Activated T-helper 1 cell treated with anti-CD3 and anti-CD28 coated beads, Interleukin-12 subunit alpha, Interleukin-12 subunit beta, Interleukin-2, Interleukin-4 antibody, amounts not matched to agents 30 ng/mL and 10 ng/mL and 1 ng/mL, durations not matched to agents 14 hours and 24 hours and 36 hours (primary cell): ENCODE measurements at places on chromosomes 12 and 14.

DNA sequence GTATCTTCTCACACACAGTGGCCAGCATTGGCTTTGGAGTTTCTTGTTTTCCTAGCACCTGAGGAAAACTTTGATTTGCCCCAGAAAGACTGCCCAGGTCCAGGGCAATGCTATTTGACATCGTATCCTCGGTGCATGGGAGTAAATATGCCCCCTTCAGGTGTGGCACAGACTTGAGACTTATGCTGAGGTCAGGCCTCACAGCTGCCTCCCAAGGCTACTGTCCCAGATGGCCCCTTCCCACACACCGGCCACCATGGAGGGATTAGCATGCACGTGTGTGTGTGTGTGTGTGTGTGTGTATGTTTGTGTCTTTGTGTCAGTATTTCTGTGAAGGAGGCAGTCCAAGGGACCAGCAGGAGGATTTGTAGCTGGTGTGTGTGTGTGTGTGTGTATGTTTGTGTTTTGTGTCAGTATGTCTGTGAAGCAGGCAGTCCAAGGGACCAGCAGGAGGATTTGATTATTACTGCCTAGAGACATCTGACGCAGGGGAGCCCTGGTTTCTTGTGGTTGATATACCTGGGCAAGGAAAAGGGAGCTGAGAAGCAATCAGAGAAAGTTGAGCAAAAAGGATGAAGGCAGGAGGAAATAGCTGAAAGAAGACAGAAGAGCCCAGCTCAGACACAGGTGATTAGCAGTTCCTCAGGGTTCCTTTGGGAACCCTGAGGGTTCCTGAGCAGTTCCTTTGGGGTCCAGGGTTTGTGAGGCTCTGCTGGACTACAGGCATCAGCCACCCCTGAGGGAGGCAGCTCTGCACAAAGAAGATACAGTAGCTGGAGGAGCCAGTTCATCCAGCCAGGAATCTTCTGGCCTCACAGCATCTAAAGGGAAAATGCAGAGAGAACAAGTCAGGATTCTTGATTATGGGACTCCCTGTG lies 42.2 kb downstream of the COX16 start:
- DNase-seq = no peak

DNA sequence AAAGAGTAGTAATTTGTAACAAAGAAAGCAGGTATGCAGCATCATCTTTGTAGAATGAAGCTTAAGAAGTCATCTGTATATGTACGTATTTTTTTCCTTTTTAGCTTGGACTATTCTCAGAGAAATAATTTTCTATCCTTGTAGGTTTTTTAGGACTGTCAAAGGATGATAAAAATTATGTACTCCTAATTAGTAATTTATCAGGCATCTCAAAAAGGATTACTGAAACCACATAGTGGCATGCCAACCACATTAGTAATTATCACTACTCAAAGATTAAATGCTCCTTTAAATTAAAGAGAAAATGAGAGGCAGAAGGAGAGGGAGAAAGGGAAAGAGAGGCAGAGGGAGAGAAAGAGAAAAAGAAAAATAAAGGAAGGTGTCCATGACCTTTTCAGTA lies 17.3 kb downstream of the TTC8 start:
- no peak for DNase-seq

DNA sequence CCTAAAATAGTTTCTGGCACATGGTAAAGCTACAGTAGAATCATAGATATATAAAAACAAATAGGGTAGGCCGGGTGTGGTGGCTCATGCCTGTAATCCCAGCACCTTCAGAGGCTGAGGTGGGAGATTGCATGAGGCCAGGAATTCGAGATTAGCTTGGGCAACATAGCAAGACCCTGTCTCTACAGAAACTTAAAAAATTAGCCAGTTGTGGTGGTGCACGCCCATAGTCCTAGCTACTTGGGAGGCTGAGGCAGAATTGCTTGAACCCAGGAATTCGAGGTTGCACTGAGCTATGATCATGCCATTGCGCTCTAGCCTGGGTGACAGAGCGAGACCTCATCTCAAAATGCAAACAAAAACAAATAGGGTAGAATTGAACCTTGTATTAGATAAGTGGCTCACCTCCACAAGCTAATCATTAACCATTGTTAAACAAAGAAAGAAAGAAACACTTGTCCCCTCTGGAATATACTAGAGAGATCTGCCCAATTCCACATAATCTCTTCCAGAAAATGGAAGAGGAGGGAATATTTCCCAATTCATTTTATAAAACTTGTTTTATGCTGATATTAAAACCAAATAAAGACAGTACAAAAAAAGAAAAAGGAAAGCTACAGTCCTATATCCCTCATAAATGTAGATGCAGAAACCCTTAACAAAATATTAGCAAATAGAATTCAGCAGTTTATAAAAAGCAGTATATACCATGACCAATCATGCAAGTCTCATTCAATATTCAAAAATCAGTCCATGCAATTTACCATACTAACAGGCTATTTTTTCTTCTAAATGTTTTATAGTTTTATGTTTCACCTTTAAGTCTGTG lies 22.7 kb upstream of the DHRS2 start:
- DNase-seq = no peak

DNA sequence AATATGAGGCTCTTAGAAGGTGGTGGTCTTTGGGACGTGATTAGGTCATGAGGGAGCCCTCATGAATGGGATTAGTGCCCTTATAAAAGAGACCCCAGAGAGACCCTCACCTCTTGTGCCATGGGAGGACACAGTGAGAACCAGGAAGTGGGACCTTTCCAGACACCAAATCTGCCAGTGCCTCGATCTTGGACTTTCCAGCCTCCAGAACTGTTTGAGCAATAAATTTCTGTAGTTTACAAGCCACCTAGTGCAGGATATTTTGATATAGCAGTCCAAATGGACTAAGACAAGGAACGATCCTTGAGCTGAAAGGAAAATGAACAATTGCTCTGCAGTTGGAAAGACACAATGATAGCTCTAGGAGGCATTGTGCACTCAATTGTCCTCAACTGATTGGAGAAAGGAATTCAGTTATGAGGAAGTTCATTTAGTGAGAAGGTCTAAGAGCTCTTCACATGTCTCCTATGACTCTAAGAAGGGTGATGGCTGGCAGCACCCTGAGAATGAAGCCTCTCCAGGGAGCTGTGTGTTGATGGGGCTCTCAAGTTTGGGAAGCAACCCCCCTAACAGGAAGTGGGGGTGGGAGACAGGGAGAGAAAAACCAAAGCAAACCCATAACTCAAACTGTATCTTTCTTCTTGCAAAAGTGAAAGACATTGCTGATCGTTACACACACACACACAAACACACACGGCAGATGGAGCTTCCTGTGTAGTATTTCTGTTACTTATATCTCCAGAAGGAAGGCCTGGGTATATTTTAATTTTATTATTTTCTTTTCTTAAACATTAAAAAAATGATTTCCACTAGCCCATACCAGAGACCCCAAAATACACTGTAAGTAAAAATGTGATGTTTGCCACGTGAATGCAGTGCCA lies 21.0 kb downstream of the CHST11 start:
- no peak for DNase-seq

GRCh38 chr12:28507033-28507432 lies 316.8 kb downstream of the CCDC91 start:
- no peak for DNase-seq

DNA sequence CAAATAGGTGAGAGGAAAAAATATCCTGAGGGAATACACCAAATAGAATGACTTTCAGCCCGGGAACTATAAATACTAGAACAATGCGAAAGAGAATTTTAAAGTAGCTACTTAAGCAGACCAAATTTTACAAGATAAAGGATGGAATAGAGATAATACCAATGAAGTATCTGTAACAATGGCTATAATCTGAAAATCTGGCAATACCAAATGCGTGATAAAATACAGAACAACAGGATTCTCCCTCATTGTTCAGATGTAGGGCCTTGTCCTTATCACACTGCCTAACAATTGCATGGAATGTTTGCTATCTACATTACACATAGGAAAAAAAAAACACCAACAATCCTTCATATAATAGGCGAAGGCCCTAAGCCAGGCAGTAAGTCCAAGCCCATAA lies 815.4 kb upstream of the MDGA2 start:
- DNase-seq = no peak

GRCh38 chr14:42628602-42629001 lies 1021.9 kb downstream of the LRFN5 start:
- DNase-seq = no peak

GRCh38 chr14:29166507-29166906 lies 399.9 kb downstream of the FOXG1 start:
- DNase-seq = no peak

- no peak for DNase-seq
These were observed 22.5 kb upstream of the C14orf180 start for GRCh38 chr14:104557086-104557485.

GRCh38 chr12:57487597-57488401 lies at the start of gene MARS1:
Gene MARS1, plus strand, starts transcription at chr12:57488068. Its CDS starts 23 bp downstream, at chr12:57488091.
- DNase-seq = peak; percentile 91

- DNase-seq = no peak
These were observed 41.6 kb downstream of the DUSP16 start for GRCh38 chr12:12521044-12521485.

GRCh38 chr12:109162551-109162950 lies 46.2 kb downstream of the ACACB start:
- DNase-seq = no peak

- no peak for DNase-seq
These were observed 53.9 kb downstream of the ATF7 start for GRCh38 chr12:53572134-53572758.

- no peak for DNase-seq
These were observed 22.5 kb upstream of the ATP2B1 start for GRCh38 chr12:89731089-89731488.

GRCh38 chr12:14443531-14443930 lies 78.0 kb downstream of the ATF7IP start:
- DNase-seq = no peak

DNA sequence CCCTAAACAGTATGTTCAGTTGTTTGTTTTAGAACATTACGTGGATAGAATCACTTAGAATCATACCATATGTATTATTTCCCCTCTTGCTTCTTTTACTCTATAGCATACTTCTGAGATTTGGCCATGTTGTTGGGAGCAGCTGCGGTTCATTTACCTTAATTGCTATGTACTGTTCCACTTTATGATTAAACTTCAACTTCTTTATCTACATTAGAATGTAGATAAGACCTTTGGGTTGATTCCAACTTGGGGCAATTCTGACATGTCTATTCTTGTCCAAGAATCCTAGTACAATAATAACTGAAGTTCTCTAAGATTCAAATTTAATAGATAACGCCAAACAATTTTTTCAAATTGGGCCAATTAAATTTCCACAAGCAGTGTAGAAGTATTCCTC lies 80.7 kb downstream of the GRIN2B start:
- no peak for DNase-seq

- DNase-seq = no peak
These were observed 107.7 kb downstream of the UNC79 start for GRCh38 chr14:93538413-93538812.

DNA sequence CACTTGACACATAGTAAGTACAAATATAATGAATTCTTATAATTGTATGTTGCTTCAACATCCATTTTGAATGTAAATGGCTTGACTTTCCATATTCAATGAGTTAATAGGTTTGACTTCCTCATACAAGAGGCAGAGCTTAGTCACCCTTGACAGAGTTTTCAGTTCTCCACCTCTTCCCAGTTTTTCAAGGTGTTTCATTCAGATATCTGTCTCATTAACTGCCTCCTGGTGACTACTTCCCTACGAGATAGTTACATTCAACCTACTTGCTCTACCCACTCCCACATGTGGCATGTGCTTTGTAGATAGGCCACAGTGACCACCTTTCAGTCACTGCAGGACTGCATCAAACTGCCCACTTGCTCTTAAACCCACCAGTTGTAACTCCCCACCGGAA lies 60.0 kb downstream of the MYF5 start:
- DNase-seq = no peak

DNA sequence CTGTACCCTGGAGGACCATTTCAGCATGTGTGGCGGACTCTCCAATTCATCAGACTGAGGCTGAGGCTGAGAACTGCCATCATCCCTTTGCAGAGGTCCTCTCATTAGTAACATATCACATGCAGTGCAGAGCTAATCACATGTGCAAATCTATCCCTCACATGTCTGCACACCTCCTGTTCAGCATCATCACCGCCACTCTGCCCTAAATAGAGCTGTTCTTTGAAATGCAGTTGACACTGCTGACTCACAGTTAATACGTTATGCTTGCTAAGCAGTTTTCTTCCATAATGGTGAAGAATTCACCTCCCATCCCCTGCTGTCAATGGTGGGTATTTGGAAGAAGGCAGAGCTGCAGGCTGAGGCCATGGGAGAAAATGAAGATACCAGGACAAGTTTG lies 85.0 kb upstream of the ANO2 start:
- DNase-seq = no peak

GRCh38 chr12:89695830-89696229 lies 12.8 kb downstream of the ATP2B1 start:
- DNase-seq = no peak

GRCh38 chr12:43733687-43734086 lies 24.9 kb downstream of the PUS7L start:
- DNase-seq = no peak

- peak; percentile 61 for DNase-seq
These were observed 10.0 kb downstream of the TMCC3 start for GRCh38 chr12:94640134-94640928.

DNA sequence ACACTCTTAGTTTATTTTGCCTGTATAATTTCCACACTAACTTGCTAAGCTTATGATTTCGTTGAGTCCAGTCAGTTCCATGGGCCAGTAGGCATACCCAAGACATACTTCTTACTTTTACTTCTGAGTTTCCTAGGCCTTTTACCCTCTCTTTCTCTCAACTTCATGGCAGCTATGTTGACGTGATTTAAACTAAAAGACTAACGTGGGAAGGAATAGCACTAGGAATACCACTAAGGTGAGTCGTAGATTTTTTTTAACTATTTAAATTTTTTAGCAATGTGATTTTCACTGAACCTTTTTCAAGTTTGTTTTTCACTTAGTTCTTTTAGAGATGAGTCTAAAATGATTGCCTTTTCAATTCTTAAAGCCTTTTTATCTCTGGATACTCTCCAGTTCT lies 793.5 kb upstream of the NOVA1 start:
- DNase-seq = no peak

GRCh38 chr12:623172-623864 lies 39.9 kb downstream of the NINJ2 start:
- DNase-seq = no peak

GRCh38 chr12:20718294-20718693 lies 23.2 kb downstream of the SLCO1C1 start:
- DNase-seq = no peak

DNA sequence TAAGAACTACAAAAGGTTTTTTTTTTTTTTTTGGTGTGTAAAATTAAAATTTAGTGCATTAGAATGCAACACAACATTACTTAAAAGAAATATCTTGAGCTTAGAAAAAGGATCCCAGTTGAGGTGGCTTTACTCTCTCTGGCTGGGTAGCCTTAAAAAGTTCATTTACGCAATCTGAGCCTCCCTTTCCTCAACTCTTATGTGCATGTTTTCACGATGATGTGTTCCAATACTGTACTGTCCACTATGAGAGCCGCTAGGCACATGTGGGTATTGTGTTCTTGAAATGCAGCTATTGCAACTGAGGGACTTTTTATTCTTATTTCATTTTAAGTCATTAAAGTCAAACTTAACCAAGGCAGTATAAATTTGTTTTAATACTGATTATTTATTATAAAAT lies 460.9 kb upstream of the SYT1 start:
- DNase-seq = no peak
